Fibroblast of lung (primary cell): ENCODE measurements at places on chromosomes 5 and 9. TPM values are rescaled to one million over a fixed set of nuclear protein-coding genes. Genes with fewer than 3 reads are reported as not detected.

Gene SLC25A2
- 0.66 TPM in 1 of 2 replicates, not detected in the other for total RNA-seq

Gene ENDOG
- total RNA-seq: 15.5 and 22.9 TPM in 2 replicates

Gene MAN1B1
- 63.2 and 96.6 TPM in 2 replicates for total RNA-seq

Gene SLC36A2
- not detected in 2 replicates for total RNA-seq

Gene RASA1
- total RNA-seq: 42.1 and 66.6 TPM in 2 replicates

Gene RASGRF2
- total RNA-seq: 12.1 and 19.5 TPM in 2 replicates

Gene CD72
- 1.0 and 2.8 TPM in 2 replicates for total RNA-seq

Gene ZNF346
- 12.8 and 14.9 TPM in 2 replicates for total RNA-seq

Gene PKN3
- total RNA-seq: 1.3 and 1.7 TPM in 2 replicates

Gene SLC34A3
- total RNA-seq: not detected in 2 replicates

Gene CKMT2
- 8.0 and 19.3 TPM in 2 replicates for total RNA-seq

Gene GFI1B
- total RNA-seq: under 0.01 TPM in 1 of 2 replicates, not detected in the other

Gene PCDHB12
- 0.26 and 0.66 TPM in 2 replicates for total RNA-seq

Gene CCDC180
- 1.8 and 2.5 TPM in 2 replicates for total RNA-seq

Gene AQP3
- total RNA-seq: 9.0 and 16.2 TPM in 2 replicates

Gene PHF24
- under 0.01 and 0.17 TPM in 2 replicates for total RNA-seq

Gene DNAH5
- total RNA-seq: 0.77 and 3.1 TPM in 2 replicates

Gene LECT2
- total RNA-seq: not detected in 2 replicates
